Stimulated activated CD4-positive, alpha-beta T cell treated with anti-CD3 and anti-CD28 coated beads, Interleukin-4, amount 100 ng/mL, for 1 hour (primary cell): ENCODE measurements at places on chromosomes 12 and 14.

DNA sequence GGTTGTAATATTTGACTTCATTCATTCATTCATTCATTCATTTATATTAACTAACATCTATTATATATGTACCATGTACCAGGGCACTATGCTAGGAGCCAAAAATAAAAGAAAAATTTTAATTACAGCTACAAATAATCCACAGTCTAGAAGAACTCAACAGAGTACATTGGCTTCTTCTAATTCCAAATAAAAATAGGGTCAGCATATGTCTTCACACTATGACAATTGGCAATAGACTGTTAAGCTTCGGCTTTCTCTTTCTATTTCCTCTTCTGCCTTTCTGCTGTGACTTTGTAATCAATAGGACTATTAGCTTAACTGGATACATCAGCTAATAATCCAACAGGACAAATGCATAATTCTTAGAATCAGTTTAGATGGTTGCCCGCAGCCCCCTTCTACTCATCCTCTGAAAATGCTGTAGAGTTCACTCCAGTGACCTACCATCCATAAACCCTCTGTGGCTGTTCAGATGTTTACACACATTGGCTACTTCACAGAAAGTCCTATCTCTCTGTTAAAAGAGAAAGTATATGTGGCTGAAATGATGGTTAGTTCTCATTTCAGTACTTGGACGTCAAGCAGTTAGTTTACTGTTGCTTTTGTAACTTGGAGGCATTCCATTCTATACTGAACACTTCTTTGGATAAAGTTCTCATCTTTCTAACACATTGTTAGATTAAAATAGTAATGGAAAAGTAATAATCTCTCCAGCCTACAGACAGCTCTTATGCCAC, 445.5 kb upstream of the GARIN6 start:
- DNase-seq, result no peak

DNA sequence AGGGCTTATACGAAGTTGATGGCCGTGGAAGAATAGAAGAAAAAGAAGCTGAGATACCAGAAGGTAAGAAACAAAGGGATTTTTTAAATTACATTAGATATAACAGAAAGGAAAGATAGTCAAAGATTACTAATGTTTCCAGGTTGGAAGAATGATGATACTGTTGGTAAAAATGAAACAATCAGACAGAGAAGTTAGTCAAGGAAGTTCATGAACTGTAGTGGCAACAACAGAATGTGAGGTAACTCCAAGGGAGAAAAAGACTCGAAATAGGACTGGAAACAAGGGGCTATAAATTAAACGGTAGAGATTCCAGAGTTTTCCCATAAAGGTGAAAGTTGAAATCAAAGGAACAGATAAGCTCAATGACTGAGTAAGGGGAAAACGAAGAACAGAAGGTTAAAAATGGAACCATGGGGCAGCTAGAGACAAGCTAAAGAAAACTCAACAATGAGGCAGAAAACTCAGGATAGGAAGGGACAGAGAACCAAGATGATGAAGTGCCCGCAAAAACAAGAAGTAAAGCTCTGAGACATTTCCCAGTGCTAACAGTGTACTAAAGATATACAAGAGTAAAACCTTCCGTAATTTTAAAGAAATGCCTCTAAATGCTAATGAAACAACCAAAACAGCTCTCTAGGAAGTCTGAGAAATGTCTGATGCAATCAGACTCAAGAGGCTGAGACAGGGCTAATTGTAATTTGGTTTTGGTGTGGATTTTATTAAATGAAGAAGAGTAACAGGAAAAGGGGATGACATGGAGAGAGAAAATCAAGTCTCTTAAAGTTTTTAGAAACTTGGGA, 70.0 kb downstream of the PPP2R5E start:
- DNase-seq, result no peak

GRCh38 chr12:132788375-132789098, 26.9 kb upstream of the ANKLE2 start:
- DNase-seq, result no peak

- DNase-seq, result no peak
Observed at GRCh38 chr12:47547077-47547476, 158.8 kb downstream of the RPAP3 start.

DNA sequence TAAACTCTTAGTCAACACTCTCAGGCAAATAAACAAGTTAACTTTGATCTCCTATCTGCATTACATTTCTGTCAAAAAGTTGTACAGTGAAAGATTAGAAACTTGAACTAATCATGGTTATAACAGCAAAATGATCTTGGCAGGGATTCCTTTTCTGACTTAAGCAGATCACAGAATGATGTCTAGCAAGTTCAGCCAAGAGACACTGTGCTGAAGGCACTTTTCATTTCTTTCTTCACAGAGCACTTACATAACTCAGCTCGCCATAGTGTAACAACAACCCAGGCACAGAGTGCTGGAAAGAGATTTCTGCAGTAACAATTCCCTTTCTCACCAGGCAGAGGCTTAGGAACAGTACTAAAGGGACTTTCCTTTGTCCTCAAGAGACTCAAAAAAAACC, 19.6 kb upstream of the CSRP2 start:
- no peak for DNase-seq

DNA sequence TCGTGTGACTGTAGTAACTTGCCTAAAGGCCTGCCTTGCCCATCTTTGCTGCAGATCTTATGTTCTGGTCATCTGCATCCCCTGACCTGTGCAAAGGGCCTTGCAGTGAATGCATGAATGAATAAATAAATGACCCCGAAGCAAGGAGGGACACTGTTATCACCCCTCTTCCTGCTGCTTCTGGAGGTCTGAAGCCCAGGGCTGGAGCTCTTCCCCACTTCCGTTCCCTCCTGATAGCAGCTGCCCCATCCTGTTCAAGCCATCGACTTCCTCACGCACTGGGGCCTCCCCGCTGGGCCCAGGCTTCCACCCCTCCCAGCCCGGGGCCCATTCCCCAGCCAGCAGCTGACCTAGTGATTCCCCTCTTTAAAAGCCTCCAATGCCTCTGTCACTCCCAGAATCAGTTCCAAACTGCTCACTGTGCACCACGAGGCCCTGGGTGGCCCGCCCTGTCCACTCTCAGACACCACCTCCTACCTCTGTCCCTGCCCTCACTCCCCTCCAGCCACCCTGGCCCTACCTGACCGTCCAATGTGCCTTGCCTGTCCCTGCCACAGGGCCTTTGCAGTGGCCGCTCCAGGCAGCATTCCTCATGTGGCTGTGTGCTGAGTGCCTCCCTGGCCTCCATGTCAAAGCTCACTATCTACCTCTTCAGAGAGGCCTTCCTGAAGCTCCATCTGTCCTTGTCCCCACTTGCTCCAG, 78.6 kb downstream of the SCARB1 start:
- no peak for DNase-seq

DNA sequence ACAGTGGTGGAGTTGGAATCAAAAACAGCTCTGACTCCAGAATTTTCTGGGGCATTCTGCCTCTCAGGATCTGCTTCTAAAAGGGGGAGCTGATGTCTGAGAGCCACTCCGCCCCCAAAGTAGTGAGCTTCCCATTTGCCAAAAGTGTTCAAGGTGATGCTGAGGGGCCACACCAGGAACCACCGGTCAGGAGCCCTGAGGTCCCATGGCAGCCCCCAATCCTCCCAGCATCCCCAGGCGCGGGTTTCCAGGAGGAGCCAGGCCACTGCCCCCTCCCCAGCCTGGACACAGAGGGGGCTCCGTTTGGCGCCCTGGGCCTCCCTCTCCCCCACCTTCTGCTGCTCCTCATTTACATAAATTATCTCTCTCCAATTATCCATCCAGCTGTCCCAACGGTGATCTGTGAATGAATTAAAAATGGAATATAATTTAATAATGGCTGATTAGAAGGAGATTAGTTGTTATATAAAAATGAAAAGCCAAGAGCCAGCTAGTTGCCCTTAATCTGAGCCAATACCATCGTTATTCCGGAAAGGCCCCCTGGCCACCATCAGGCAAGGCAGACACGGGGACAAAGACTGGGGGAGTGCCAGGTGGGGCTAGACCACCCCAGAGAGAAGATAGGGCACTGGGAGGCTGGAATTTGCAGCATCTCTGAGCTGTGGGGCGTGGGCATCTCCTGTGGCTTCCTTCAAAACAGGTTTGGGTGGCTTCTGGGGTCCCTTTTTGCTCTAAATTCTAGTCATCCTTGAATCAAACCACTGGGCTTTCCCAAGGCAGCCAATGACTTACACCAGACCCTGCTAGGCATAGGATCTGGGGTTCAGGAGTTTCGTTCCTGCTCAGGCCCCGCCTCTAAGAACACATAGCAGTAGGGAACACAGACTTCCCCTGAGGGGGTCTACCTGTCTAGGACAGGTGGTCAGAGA, 19.7 kb upstream of the VSX2 start:
- no peak for DNase-seq

DNA sequence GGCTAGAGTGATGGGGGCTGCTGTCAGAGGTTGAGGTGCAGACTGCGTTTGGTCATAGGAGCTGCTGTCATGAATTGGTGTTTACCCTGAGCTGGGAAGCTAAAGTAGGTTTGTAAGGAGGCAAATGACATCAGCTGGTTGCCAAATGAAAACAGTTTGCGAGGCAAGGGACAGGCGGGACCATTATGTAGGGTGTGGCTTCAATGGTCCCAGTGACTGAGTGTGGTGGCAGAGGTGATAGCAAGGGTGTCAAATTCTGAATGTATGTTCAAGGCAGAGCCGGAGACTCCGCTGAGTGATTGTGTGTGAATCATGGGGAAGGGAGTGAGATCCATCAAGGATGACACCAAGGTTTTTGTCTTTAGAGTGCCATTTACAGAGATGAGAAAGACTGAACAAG, 359.5 kb downstream of the VRK1 start:
- no peak for DNase-seq

GRCh38 chr12:121334513-121335343, 17.5 kb downstream of the ANAPC5 start:
- DNase-seq, result no peak

DNA sequence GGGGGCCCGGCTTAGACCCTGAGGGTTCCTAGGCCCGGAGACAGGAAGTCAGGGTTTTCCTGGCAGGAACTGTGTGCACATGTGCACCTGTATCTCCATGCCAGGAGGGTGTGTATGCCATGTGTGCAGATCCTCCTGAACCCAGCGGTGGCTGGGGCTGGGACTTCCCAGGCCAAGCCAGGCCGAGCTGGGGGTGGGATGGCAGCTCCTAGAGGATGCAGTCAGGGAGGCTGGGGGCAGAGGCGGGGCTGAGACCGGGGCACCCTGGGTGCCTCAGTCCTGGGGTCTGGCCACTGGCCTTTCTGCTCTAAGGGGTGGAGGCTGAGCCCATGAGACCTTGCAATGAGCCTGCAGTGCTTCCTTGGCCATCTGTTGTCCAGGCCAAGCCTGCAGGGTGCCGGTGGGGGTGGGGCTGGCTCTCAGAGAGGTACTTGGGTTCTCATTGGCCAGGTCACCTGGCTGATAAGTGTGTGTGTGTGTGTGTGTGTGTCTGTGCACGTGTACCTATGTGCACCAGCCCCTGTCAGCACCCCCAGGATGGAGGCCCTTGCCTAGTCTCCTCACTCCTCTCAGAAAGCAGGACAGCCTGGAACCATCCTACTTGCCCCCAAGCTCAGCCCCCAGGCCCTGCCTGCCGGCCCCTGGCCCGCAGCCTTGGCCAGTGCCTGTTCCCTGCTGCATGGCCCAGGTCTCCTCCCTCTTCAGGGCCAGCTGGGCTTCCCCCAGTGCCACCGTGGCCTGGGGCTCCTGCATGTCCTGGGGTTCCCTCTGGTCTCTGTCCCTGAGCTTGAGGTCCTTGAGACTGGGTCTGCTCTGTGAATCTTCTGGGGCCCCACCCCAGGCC, 10.6 kb upstream of the TNFAIP2 start:
- DNase-seq, result no peak
